NCI-H69 (cell line): ENCODE measurements at places on chromosomes 2 and 18.

- DNase-seq, result no peak
Measured at GRCh38 chr2:62038975-62039771, 133.7 kb downstream of the COMMD1 start.

GRCh38 chr2:111946294-111947114, 48.1 kb downstream of the MERTK start:
- DNase-seq, result peak; percentile 8

DNA sequence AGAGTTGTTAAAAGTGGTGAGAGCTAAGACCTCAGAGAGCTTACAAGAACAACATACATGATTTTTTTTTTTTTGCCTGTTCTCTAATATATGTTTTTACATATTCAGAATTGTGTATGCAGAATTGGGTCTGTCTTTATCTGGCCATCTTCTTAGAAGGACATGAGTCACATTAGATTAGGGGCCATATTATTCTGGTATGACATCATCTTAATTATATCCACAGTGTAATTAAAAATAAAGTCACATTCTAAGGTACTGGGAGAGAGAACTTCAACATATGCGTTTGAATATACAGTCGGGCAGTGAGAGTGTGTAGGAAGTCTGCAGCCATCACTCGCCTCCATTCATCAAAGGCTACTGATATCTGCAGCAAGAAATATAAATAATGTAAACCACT, 88.3 kb downstream of the DSC3 start:
- no peak for DNase-seq

DNA sequence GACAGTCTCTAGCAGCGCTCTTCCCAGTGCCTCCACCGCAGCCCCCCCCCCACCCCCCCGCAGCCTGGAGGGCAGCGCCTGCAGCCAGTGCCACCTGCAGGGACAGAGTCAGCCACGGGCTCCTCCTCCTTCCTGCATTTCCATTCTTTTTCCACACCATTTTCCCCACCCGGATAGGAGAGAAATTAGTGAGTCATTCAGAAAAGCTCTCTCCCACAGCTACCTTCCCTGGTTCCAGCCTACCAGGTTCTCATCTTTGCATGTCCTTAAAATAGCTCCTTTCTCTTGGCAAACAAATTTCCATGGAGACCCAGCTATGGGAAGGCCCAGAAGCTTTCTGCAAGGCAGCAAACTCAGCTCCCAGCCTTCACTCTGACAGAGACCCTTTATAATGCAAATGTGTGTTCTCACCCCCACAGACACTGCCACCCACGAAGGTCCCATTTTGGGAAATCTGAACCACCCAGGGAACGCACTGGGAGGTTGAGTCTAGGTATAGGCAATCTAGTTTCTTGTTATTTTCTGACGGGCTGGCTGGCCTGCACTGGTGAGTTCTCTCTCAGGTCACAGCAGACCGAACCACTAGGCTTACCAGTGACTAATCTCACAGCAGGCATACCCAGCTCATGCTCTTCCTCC, 41.8 kb upstream of the ATG16L1 start:
- DNase-seq, result peak; percentile 71

DNA sequence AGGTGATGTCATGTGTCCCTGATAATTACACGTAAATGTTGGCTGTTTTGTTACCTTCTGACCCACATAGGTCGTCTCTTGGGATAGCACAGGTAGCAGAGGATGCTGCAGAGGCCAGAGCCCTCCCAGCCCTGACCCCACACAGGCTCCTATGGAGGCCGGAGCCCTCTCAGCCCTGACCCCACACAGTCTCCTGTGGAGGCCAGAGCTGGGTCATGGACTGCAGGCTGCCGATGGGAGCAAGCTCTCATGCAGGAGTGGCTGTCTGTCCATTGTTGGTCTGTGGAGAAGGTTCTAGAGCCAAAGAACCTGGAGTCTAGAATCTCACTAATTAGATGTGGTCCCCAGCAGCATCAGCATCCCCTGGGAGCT, 155.5 kb downstream of the LDLRAD4 start:
- DNase-seq, result no peak

- no peak for DNase-seq
Measured at GRCh38 chr2:238403632-238404405, 22.9 kb upstream of the ASB1 start.

DNA sequence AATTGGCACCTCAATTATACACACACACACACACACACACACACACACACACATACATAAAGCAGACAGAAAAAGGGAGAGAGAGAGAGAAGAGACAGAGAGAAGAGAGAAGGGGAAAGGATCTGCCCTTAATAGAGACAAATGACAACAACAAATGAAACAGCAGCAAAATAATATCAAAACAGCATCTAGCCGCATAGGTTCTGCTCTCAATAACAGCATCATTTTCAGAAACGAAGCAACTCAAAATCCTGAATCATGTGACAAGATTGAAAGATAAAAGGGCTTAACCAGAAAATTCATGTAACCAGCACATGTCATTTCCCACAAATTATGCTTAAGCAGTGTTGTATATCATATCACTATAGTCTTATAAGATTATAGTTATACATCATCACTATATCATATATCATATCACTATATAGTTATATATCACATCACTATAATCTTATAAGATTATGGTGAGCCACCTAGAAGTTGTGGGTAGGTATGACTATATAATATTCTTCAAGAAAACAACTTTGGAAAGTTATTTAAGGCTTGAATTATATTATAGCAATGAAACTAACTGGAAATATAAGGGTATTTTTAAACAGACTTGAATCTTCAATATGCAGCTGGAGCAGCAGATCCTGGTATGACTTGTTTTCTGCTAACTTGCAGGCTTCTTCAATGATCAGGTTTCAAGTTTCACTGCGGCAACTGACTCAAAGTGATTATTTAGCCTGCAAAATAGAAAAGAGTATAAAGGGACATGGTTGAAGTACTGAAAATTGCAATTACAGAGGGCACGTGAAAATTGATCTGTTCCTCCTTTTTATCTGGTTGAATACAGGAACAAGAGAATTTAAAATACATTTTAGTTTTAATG, 16.1 kb upstream of the VPS54 start:
- peak; percentile 73 for DNase-seq

DNA sequence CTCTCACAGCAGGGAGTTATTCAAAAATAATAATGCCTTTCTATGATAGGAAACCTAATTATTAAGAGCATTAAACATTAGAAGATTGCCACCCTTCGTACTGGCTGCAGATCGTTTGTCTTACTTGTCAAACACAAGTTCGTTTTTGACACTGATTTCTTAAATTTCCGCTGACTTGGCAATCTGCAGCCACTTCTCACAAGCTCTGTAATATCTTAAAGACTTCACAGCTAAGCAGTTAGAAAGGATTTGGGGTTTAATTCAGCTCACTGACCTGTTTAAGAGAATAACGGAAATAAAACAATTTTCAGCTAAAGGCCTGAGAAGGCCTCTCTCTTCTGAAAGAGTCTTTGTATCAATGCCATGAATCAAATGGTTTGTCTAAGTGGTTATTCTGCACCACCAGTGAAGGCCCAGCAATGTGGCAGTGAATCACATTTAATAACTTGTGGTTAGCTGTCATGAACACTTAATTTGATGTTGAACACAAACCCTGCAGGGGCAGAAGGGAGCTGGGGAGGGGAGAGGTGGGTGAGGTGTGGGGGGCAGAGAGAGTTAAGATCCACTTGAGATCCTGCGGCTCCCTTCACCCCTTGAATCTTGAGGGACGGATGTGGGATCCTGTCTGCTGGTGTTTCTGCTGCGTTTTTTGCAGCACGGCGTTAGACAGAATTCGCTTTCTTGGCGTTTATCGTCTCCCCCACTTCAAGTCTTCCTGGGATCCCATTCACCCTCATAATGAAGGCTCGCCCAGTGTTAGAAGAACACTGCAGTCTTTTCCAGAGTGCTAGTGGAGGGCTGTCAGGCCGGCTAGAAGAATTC, 145.4 kb upstream of the SATB2 start:
- DNase-seq, result no peak

DNA sequence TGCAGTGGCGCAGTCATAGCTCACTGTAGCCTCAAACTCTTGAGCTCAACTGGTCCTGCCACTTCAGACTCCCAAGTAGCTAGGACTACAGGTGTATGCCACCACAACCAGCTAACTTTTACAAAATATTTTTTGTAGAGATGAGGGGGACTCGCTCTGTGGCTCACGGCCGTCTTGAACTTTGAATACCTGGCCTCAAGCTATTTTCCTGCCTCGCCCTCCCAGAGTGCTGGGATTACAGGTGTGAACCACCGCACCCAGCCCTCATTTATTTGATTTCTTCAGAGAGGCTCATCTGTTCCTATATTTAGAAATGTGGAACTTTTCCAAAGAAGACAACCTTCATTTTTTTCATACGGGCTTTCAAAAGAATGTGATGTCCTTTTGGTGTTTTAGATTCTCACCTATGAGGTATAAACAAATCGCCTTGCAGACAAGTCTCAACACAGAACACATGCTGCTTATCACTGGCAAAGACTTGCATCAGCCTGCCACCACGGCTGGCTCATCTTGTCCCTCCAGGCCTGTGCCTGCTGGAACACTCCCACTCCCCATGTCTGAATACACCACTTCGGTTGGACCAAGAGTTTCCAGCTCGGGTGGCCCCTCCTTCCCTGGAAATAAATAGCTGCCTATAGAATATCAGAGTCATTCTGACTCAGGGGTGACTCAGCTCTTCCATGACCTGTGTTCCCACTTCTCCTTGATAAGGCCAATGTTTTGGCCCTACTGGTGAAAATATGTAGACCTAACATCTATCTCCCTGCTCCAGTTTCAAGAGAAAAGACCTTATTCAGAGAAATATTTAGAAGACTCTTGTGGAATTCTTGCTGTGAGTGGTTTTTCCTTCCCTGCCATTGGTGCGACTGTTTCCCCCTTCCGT, 202.6 kb downstream of the TGIF1 start:
- DNase-seq, result peak; percentile 60

- DNase-seq, result peak; percentile 80
Measured at GRCh38 chr2:233349005-233349998, 5.0 kb upstream of the DGKD start.

GRCh38 chr2:23330214-23330613, 54.8 kb upstream of the KLHL29 start:
- peak; percentile 3 for DNase-seq

GRCh38 chr2:24580561-24580960, 89.5 kb downstream of the NCOA1 start:
- no peak for DNase-seq

GRCh38 chr2:222504719-222505118, 80.4 kb downstream of the SGPP2 start:
- DNase-seq, result no peak

- DNase-seq, result no peak
Measured at GRCh38 chr2:52390651-52391050, 1358.7 kb upstream of the NRXN1 start.

- peak; percentile 81 for DNase-seq
Measured at GRCh38 chr2:6103949-6104348, 411.8 kb downstream of the SOX11 start.

GRCh38 chr2:152763651-152764050, 45.2 kb downstream of the ARL6IP6 start:
- DNase-seq, result no peak

GRCh38 chr18:10432781-10433180, 21.7 kb upstream of the APCDD1 start:
- peak; percentile 81 for DNase-seq

- DNase-seq, result no peak
Measured at GRCh38 chr2:123448801-123449200, 576.3 kb upstream of the CNTNAP5 start.

DNA sequence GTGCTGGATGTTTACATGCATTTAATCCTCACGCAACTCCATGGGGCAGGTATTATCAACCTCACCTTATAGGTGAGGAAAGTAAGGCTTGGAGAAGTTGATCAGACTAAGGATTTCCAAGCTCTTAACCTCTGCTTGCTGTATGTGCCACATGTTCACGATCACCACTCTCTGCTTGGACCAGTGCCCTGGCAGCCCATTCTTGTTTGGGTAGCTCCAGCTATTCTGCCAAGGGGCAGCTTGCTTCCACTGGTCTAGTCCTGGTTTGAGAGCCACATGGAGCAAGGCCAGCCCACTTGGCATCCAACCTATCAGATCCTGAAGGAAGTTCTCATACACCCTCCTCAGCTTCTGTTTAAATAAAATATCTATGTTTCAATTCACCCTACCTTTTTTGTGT, 14.3 kb downstream of the PLB1 start:
- DNase-seq, result no peak

DNA sequence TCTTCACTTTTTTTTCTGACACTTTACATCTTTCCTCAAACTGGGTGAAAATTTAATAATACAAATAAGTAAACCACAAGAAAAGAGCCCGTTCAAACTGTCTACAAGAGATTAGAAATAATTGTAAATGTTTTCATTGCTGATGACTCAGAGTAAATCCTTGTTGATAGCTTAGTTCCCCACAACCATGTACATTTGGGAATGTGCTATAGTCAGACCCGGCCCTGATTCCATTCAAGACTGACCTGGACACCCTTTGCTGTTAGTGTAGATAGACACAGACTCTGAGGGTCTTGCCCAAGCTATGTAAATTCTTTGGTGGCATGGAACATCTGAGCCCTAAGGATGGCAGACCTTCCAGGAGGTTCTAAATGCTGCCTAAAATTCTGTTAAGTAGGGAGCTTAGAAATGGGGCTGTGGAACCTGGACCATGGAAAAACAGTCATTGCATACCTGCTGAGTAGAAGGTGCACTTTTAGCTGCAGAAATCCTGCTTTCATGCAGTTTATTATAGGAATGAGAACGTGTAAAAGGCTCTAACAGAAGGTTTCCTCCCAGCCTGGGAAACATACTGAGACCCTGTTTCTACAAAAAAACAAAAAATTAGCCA, 3.7 kb downstream of the MALT1 start:
- DNase-seq, result no peak

DNA sequence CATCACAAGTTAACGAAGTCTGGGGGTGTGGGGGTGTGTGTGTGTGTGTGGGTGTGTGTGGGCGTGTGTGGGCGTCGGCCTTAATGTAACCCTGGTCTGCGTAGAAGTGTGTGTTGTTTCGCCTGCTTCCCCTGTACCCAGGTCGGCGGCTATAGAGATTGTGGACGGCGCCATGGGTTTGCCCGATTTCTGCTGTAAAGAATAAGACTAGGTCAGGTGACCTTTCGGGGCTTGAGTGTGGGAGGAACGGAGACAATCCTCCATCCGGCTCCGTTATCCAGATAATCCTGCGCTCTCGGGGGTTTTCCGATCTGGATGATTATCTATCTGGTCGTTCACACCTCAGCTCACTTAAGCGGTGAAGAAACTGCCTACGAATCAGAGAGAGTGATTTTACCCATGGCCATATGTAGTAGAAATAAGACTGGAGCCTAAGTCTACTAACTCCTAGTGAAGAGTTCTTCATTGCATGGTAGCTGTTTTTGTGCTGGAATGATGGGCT, 543 bp downstream of the HADHB start:
- peak; percentile 54 for DNase-seq

- peak; percentile 8 for DNase-seq
Measured at GRCh38 chr2:58636872-58637271, 395.7 kb upstream of the FANCL start.

- DNase-seq, result no peak
Measured at GRCh38 chr2:62236499-62236898, 40.6 kb downstream of the B3GNT2 start.
